Left lung (tissue), 14 donors: ENCODE measurements at places on chromosomes 3 and 15. TPM values are rescaled to one million over a fixed set of nuclear protein-coding genes. Genes with fewer than 3 reads are reported as not detected.
A peak's percentile ranks its signal among the peaks of the same experiment; 100 is the strongest.

DNA sequence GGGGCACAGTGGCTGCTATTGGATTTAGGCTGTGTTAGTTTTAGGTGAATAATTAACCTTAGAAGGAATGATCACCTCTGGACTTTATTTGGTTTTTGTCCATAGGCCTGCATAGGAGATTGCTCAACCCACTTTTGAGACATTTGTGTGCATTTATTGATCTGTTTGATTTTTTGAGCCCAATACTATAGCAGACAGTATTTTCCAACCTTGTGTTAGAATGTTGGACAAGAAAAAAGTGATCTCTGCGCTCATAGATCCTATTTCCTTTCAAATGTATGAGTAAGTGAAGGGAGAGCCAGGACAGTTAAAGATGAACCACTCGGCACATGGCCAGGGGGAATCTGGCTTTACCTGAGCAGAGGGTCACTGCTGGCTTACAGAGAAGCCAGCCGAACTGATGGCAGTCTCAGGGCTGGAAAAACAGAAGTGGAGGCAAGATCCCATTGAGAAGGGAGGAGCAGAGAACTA lies 8.8 kb upstream of the TOPBP1 start:
- H3K4me3 ChIP-seq, result no peak overlapping the region
- H3K36me3 ChIP-seq, result no peaks in the 10 kb centered on the region
- H3K27ac ChIP-seq, result no peak overlapping the region
- no peaks in the 10 kb centered on the region for H3K4me1 ChIP-seq
- H3K27me3 ChIP-seq, result peaks cover 27% of the 10 kb centered on the region
- DNase-seq, result no peak

- H3K27me3 ChIP-seq, result no peaks in the 10 kb centered on the region
- H3K4me1 ChIP-seq, result peaks cover 7% of the 10 kb centered on the region
- DNase-seq, result no peak
- no peak overlapping the region for H3K4me3 ChIP-seq
- no peak overlapping the region for H3K27ac ChIP-seq
- no peaks in the 10 kb centered on the region for H3K36me3 ChIP-seq
Measured at GRCh38 chr3:126372413-126373145, 15.4 kb upstream of the KLF15 start.

Gene FBLN2
- 96.6 TPM for total RNA-seq

DNA sequence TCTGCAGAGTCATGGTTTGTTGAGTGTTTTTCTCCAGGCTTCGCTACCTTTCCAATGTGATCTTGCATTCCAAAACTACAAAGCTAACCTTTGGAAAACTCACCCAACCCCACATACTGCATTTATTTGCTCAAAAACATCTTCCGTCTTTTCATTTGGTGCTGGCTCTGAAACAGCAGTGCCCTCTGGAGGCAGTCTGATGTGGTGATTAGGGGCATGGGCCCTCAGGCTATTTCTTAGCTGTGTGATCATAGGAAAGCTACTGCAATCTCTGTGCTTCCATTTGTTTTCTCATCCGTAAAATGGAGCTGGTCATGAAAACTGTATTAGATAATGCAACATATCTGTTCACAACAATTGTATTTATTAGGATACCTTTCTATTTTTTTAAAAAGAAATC lies 47.0 kb downstream of the MTHFS start:
- no peak overlapping the region for H3K27ac ChIP-seq
- peaks cover 11% of the 10 kb centered on the region for H3K4me1 ChIP-seq
- no peaks in the 10 kb centered on the region for H3K27me3 ChIP-seq

- H3K27me3 ChIP-seq, result no peaks in the 10 kb centered on the region
- no peak overlapping the region for H3K27ac ChIP-seq
- DNase-seq, result no peak
- H3K4me3 ChIP-seq, result no peak overlapping the region
- no peaks in the 10 kb centered on the region for H3K36me3 ChIP-seq
Measured at GRCh38 chr3:37543666-37544065, 318.0 kb upstream of the CTDSPL start.

Gene PXK
- total RNA-seq, result 33.2 TPM

Gene RHCG
- not detected for total RNA-seq

- H3K4me3 ChIP-seq, result no peak overlapping the region
- peaks cover 25% of the 10 kb centered on the region for H3K4me1 ChIP-seq
- H3K36me3 ChIP-seq, result no peaks in the 10 kb centered on the region
Measured at GRCh38 chr15:64597477-64597822, 137.1 kb downstream of the ZNF609 start.

Gene SLCO3A1
- 49.0 TPM for total RNA-seq

Gene SLC28A1
- not detected for total RNA-seq

Gene ZNF502
- 3.6 TPM for total RNA-seq

Gene ZNF385D
- total RNA-seq, result 1.6 TPM

DNA sequence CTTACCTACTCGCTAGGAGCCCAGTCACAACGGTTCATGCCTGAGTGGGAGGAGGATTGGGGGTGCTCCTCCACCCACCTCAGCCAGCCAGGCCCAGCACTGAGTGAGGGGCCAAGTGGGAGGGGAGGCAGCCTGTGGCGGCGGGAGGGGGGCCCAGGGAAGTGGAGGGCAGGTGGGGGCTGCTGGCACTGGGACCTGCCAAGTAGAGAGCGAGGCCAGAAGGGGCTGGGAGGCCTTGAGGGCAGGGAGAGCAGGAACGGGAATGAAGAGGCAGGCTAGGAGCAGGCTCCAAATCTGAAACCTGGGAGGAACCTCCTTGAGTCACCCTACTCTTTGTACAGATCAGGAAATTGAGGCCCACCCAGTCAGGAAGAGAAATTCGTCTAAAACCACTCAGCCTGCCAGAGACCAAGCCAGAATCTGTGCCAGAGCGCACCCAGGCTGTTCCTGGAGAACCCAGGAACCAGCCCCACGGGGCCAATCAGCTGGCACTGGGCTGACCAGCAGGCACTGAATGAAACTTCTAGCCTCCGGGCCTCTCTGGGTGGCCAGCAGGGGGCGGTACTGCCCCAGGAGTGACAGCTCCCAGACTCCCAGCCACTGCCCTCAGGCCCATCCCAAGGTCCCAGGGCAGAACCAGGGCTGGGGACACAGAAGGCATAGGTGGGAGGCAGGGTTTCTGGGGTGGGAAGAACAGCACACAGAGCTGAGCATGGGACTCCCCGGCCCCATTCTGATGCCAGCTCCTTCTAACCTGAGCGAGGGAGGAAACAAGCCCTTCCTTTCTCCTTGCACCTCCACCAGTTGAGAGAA lies 14.8 kb upstream of the CYP11A1 start:
- no peaks in the 10 kb centered on the region for H3K36me3 ChIP-seq
- no peaks in the 10 kb centered on the region for H3K27me3 ChIP-seq
- no peak overlapping the region for H3K4me3 ChIP-seq
- peak; percentile 98 for DNase-seq

- no peaks in the 10 kb centered on the region for H3K27me3 ChIP-seq
- DNase-seq, result no peak
- H3K27ac ChIP-seq, result peak overlapping the region; percentile 45
- no peaks in the 10 kb centered on the region for H3K36me3 ChIP-seq
- H3K4me3 ChIP-seq, result no peak overlapping the region
Measured at GRCh38 chr3:73765878-73766545, 141.3 kb upstream of the PDZRN3 start.

GRCh38 chr15:72797834-72798233 lies 14.3 kb upstream of the ADPGK start:
- no peak overlapping the region for H3K4me3 ChIP-seq
- no peaks in the 10 kb centered on the region for H3K27me3 ChIP-seq
- DNase-seq, result no peak
- H3K4me1 ChIP-seq, result peaks cover 17% of the 10 kb centered on the region
- H3K36me3 ChIP-seq, result no peaks in the 10 kb centered on the region

- H3K27ac ChIP-seq, result no peak overlapping the region
- no peak overlapping the region for H3K4me3 ChIP-seq
- H3K36me3 ChIP-seq, result no peaks in the 10 kb centered on the region
Measured at GRCh38 chr15:35559683-35560082, 13.7 kb upstream of the DPH6 start.
